ENCODE measurements at places on chromosomes 11 and 22.

DNA sequence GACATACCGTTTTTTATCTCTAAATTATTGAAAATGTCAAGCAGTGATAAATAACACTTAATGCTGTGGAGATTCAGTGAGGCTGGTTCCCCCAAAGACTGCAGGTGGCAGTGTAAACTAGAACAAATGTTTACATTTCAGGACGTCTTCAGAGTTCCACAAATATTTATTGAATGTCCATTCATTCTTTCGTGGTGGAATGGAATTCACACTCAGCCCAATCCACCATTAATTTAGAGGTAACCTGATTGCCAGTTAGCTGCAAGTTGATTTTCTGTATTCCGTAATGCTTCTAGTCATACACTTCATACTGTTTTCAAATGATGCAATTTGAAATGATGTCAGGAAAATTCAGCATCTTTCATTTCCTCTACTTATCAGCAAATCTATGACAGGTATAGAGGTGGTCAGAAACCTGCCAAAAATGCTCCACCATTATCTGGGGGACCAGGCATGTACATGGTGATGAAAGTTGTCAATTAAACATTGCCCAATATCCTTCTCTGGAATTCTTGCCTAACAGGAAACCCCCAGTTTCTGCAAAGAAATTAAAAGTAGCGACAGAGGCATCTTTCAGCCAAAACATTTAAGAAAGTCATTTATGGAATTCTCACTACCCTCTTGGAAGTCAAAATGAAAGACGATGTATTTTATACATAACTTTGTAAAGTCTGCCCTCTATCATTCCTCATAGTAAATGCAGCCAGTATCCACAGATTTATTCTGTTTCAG lies 94.3 kb upstream of the BMAL1 start:
- no peak for DNase-seq

- DNase-seq, result no peak
Observed at GRCh38 chr11:114099392-114100178, 40.1 kb downstream of the ZBTB16 start.

DNA sequence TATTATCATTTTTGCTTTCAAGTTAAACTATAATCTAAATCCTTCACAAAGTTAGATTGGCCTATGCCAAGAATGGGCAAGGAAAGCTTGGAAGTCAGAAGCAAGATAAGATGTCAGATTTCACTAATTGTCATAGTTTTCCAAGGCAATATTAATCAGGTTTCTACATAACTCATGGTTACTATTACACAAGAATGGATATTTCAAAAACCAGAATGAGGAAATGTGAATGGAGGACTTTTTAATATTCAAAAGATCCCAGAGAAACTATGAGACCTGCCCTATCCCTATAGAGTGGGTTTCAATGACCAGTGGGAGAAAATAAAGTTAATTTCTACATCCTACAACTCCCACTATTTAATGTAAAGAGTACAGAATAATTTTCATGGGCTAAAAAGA lies 203.2 kb downstream of the CASP12 start:
- DNase-seq, result no peak

DNA sequence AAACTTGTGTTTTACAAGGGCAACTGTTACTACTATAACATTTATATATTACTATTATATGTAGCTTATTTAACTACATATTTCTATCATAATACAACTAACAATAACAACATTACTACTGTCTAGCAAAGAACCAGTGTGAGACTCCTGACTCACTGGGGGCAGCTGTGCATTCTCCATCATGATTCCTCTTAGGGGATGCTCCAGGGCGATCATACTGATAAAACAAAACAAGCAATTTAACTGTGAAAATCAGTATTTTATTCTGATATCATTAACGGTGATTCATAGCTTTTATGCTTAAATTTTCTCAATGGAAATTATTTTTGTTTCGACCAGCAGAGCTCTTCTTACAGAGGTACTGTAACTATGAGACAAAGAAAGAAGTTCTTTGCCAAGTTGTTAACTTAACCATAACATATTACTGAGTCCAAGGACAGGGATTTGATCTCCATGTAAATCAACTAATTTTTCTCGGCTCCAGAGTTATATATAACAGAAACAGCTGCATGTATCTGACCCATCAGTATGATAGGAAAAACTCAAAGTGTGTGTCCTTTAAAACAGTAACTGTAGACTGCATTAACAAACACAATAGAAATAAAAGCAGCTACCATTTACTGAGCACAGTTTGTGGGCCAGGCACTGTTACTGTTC lies 24.8 kb upstream of the FNBP4 start:
- no peak for DNase-seq

- DNase-seq, result no peak
Observed at GRCh38 chr22:25395468-25395867, 169.0 kb upstream of the GRK3 start.

GRCh38 chr11:120749395-120749794 lies 237.8 kb downstream of the GRIK4 start:
- DNase-seq, result no peak

DNA sequence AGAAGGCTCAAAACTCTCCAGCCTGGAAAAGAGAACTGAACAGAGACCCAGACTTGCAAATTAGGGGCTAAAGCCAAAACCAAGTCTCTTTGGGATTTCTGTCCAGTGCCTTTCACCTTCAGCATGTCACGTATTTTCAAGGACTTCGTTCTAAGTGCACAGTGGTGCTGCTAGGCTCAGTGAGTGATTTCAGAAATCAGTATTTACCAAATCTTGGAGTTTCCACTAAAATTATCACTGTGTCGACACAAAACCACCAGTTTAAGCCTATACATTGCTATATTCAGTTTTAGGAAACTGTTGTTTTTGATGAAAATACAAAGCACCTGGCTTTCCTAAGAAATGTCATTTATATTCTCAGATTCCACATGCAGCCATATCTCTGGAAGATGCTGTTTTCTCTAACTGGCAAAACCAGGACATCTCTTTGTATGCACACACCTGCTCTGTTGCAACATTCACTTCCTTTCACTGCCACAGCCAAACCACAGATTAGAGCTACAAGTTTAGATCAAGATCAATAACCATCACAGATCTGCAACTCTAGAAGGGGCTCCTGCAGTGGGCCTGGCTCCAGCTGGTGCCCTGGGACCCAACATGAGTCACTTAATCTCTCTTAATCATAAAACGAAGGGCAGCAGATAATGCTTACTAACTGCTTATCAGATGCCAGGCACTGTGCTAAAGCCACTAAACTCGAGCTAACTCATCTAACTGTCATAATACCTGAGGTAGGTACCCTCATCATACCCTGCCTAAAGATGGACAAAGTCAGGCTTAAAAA lies 22.3 kb downstream of the SMCO4 start:
- DNase-seq, result no peak

- no peak for DNase-seq
Observed at GRCh38 chr11:95790933-95791708, 823 bp downstream of the CEP57 start.

GRCh38 chr11:100706179-100706578 lies 19.1 kb downstream of the ARHGAP42 start:
- no peak for DNase-seq

DNA sequence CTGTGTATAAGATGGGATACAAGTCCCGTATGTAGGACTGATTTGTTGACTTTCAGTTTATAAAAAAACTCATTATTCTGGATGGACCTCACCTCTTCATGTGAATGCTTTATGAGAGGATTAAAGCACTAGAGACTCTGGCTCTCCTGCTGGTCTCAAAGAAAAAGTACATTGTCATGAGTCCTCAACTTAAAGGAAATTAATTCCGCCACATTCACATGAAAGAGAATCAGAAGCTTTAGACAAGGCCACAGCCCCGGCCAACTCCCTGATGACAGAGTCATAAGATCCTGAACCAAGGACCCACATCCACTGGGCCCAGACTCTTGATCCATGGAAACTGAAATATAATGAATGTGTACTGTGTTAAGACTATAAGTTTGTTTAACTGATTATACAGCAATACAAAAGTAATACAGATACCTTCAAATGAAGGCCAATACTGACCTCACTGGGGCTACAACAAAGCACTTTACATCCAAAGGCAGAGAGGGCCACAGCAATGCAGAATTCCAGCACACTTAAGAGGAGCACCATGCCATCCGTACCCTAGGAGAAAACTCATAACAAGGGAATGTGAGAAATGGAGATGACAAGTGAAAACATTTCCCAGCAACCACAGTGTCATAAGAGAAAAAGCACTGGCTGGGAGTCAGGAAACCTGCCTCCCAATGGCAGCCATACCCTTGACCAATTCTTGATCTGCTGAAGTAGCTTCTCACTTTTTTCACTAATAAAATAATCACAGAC lies 25.4 kb upstream of the MS4A6A start:
- no peak for DNase-seq

GRCh38 chr11:73321604-73322381 lies 13.7 kb downstream of the ARHGEF17 start:
- no peak for DNase-seq
